Activated effector memory CD4-positive, alpha-beta T cell treated with Interleukin-2 at 50 U/mL for 16 hours (primary cell): ENCODE measurements at places on chromosomes 4 and X.
A peak's percentile ranks its signal among the peaks of the same experiment; 100 is the strongest.

DNA sequence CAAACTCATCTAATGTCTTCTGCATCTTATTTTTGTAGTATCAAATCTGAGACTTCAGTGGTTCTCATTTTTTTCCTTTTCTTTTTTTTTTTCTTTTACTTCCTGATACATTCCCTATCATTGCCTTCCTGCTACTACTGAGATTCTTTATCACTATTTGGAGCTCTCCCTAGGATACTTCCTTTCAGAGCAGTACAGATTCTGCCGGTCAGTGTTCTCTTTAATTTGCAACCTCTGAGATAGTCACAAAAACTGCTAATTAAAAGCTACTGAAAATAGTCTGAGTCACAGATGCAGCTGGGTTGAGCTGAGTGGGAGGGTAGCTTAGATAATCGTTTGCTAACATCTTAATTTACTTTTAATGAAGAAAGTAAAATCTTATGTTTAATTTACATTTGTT, 1279.7 kb downstream of the ARAP2 start:
- no peak for DNase-seq

DNA sequence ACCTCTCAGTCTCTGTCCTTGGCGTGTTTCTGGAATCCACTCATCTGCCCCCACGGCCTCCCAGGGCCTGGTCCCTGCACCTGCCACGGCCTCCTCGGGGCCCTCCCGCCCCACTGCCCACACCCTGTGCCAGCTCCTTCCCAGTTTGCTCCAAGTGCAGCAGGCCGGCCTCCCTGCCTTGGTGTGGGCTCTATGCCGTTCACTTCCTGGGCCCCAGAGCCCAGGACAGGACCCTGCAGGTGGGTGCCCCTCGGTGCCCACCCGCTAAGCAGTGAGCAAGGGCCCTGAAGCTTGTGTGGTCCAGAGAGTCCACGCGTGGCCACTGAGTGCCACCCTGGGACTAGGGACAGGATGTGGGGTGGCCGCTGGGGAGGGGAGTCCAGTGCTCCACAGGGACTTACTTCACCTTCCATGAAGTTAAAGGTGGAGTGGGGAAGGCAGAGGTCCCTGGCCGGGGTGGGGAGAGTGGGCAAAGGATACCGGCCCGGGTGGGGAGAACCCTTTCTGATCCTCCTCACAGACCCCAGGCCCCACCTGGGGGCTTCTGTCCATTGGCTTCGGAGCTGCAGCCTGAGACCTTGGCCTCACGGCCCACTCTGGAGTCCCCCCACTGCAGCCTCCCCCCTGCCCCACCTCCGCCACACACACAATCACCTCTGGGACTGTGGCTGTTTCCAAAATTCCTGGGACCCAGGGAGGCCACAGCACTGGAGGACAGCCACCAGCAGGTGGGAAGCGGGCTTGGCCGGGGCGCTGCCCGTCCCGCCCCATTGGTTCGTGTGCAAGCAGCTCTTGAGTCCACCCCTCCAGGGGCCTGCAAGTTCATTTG, 60.0 kb upstream of the NKX1-1 start:
- DNase-seq: no peak

- DNase-seq: no peak
Observed at GRCh38 chrX:46209768-46210167, 335.5 kb downstream of the ZNF674 start.

DNA sequence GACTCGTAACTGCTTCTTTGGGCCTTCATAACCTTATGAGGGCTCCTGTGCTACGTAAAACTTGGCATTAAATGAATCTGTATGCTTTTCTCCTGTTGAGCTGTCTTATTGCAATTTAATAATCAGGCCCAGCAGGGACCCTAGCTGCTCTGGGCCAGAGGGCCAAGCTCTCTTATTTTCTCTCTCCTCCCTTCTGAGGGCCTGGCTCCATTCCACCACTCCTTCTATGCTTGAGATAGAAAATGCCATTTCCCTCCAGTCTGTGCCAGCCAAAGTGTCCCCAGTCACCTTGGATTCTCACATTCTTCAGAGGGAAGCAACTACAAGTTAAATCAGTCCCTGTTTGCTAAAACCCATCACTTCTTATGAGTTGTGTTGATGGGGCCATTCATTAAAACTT, 90.1 kb downstream of the CLCN4 start:
- DNase-seq: no peak

GRCh38 chr4:105786748-105787147, 78.2 kb downstream of the GSTCD start:
- DNase-seq: no peak

DNA sequence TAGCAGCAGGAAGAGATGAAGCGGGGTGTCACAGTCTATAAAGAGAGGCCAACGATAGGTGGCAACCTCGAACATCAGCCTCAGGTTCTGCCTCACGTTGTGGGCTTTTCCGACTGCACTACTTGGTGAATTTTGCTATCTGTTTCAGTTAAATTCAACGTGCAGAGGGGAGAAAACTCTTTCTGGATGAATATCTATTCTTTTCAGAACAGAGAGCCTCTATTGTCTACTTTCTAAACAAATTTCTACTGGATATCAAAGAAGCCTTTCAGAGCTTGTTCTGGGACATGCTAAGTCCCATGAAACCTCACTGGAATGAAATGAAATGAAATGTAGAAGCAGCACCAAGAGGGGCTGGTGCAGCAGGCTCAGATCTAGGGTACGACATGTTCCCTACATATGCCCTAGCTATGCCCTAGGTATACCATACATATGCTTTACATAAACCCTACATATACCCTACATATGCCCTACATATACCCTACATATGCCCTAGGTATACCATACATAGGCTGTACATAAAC, 116.5 kb upstream of the TRIM2 start:
- DNase-seq: no peak

DNA sequence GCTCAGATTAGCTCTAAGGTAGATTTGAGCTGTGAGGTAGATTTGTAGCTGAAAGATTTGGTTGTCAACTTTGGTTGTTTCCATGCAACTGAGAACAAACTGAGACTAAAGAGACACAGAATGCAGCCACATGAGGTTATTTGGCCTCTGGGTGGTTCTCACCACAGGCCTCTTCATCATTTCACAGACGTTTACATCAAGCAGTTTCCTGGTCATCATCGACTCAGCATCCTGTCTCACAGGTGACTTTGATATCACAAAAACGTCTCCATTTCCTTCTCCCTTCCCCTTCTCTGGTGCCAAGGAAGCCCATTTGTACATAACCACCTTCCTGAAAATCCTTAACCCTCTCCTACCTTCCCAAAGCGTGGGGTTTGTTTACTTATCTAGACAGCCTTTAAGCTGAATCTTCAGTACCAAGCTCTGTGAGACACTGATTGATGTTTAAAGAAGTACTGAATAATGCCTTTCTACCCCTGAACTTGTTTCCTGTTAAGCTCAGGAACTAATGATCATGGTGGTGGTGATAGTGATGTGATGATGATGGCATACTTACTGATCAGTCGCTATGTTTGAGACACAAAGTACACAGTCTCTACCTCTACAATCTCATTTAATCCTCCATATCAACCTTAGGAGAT, 81.9 kb downstream of the FAM114A1 start:
- peak; percentile 2 for DNase-seq

DNA sequence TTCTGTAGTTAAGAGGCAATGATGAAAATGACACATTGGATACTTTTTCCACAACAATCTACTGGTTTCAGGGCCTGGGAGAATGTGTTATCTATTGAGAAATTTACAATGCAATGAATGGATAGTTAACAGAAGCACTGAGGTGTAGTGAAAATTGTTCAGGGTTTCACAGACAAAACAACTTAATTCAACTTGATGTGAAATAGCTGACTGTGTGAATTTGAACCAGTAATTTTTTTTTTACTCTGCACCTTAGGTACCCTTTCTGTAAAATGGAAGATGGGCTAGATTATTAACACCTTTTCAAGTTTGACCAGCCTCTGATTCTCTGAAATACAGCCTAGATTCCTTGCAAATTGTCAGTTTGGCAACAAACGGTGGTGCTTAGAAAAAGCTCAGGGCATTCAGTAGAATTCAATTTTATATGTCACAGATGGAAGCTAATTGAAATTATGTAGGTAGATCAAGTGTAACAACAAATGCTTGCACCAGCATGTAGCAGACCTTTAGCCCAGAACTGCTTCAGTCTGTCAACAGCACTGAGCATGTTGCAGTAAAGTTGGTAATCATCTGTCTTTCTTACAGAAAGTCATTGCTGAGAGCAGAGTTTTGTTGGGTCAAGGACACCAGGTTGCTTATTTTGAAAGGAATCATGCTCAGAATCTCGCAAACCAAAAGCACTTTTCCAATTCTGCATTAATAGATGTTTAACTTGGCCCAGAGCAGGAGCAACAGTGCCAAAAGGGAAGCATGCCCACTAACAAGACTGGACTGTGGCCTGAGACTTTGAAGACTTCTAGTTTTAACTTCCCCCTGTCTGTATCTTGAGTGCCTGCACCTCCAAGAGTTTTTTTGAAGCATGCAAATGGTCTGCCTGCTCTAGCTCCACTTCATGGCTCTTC, 526.6 kb downstream of the PACRGL start:
- DNase-seq: no peak

GRCh38 chrX:123171781-123172180, 12.3 kb upstream of the GRIA3 start:
- DNase-seq: no peak

- DNase-seq: no peak
Observed at GRCh38 chr4:183770906-183771305, 111.8 kb downstream of the TRAPPC11 start.

- DNase-seq: no peak
Observed at GRCh38 chr4:39502019-39502663, 25.1 kb downstream of the UGDH start.

DNA sequence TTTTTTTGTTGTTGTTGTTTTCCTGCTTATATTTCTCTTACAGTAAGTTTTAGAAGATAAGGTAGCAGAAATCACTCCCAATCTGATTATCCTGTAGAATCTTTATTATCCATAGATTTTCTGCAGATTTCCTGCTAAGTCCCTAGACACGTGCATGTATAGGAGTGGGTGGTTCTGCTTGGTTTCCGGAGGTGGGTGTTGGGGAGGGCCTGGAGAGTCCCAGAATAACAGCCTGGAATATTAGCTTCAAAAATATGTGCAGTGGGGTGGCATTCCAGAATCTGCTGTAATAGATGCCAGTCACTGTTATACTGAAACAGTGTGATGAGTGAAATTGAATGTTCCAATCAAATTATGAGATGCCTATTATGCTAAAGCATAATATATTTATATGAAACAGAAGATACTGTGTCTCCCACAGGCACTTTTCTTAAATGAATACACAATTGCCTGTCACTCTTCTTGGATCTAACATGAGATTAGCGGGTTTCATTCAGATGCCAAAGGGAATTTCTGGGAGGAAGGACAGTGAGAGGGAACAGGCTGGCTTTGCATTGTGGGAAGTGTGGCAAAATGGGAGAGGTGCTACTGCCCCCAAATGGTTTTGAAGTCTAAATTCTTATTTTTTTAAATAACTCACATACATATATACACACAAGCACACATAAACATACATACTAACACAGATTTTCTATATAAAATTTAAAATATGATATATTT, 37.6 kb downstream of the C4orf50 start:
- no peak for DNase-seq

- DNase-seq: peak; percentile 72
Observed at GRCh38 chrX:119235872-119236622, at the start of gene PGRMC1. Gene PGRMC1, plus strand, starts transcription at chrX:119236285. Its CDS starts 79 bp downstream, at chrX:119236364.

GRCh38 chr4:57435300-57435699, 325.1 kb upstream of the IGFBP7 start:
- DNase-seq: no peak

DNA sequence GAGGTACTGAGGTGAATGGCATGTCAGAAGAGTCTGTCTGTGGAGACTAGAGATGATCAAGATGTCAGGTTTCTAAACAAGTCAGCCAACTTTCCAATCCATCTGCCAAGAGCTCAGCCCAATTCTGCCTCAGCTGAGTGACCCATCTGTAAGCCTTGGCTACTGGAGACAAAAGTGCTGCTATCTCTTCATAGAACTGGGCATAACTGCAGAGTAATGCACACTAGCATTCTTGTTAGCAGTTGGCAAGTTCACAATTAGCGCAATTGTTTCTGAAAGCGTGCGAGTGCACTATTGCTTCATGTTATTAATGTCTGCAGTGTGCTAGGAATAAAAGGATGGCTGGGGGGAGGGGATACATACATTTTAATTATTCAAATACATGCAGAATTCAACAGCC, 32.9 kb upstream of the SH3D19 start:
- DNase-seq: no peak
